ENCODE measurements at places on chromosomes 7 and 10. TPM values are rescaled to one million over a fixed set of nuclear protein-coding genes. Genes with fewer than 3 reads are reported as not detected.
A peak's percentile ranks its signal among the peaks of the same experiment; 100 is the strongest.

RGR gene
- total RNA-seq: not detected

PIP gene
- total RNA-seq: not detected

DNA sequence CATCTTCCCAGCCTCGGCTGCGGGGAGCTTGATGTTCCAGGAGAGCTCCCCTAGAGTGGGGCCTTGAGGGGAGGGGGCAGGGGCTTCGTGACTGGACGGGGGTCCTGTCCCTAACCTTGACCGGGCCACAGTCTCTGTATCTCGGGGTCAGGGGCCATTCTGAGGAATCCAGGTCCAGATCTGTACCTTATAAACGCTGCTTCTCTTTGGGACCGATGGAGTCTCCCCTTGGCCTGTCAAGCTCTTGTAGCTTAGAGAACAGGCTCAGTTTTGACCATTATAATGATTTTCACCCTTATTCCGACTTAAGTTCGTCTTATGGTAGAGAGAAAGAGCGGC is 831 bp downstream of the ZKSCAN5 start:
- DNase-seq: no peak

DNA sequence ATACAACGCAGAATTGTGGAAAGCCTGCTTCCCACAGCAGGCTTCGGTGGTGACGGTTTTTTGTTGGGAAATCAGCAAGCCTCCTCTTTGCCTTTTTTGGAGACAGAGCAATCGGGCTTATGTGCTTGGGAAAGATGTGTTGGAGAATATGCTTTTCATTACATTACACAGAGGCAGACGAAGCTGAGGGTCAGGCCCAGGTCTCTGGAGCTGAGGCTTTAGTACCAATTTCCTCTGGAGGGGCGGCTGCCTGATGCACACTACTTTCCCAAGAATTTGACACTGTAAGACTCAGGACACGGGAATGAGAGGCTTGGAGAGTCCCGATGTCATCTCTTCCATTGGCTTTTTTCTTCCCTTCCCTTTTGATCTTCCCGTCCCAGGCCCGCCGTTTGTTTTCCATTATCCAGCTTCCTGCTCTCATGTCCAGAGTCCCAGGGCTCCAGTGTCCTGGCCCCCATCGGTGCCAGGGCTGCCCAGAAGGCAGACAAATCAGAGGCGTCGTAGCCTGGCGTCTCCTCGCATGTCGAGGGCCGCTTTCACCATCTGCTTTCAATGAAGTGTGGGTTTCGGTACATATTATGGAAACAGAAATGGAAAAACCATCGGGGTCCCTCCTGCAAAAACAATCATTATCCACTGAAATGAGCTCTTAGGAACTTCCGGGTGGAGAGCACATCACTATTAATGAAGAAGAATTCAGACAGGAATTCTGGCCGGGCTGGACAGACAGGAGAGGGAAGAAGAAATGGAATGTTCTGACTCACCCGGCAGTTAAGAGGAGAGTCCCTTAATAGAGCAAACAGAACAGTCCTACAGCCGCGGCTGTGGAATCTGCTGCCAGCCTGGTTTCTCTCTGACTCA is 123.0 kb upstream of the JCAD start:
- no peak for DNase-seq

- peak; percentile 12 for DNase-seq
Observed at GRCh38 chr7:115679976-115680375, 350.6 kb downstream of the TFEC start.

DNA sequence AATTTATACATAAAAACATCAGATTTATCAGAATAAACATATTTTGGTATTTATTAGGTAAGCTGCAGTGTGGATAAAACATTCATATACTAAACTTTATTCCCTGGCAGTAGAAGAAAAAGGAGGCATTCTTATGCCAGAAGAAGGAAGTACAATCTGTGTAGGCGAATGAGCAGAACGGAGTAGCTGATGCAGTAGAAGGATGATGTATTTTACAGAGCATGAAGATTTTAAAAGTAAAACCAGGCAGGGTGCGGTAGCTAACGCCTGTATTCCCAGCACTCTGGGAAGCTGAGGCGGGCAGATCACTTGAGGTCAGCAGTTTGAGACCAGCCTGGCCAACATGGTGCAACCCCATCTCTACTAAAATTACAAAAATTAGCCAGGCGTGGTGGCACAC is 294.9 kb upstream of the MKLN1 start:
- no peak for DNase-seq

GRCh38 chr7:77746824-77747165 is 50.5 kb downstream of the RSBN1L start:
- DNase-seq: no peak
